ENCODE measurements at places on chromosomes 6 and 20.
A peak's percentile ranks its signal among the peaks of the same experiment; 100 is the strongest.

GRCh38 chr20:1206366-1207148 lies 3.3 kb downstream of the C20orf202 start:
- DNase-seq: no peak

DNA sequence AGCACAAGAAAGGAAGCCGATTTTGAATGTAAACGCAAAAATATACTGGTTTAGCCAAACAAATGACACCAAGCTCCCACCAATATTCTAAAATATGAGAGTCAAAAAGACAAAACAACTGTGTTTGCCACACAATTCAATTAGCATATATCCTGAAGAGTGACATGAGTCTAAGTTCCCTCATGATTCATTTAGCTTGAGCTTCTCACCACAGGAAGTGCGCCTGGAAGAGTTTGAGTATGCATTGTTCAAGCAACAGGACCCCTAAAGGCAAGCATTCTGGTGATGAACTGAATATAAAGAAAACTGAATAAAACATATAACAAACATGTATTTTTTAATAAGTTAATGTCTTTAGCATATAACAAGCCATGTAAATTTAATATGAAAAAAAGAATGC lies 115.2 kb upstream of the RUNX2 start:
- no peak for DNase-seq

- DNase-seq: no peak
Measured at GRCh38 chr6:121055572-121056163, 278.6 kb downstream of the TBC1D32 start.

DNA sequence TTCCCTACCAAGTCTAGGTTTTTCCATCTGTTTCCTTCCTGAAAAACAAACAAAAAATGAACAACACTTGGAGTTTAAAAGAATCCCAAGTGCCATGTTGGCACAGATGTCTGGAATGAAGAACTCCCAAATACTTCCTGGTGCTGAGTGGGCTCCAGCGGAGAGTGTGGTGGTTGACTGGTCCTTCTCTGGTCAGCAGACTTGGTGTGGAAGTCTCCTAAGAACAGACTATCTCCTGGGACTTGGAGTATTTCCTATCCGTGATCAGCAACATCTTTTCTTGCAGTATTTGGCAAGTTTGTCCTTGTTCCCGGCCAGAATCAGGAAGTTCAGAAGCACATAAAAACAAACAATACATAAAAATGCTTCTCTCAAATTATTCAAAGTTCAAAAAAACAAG lies 154.1 kb downstream of the MTFR2 start:
- DNase-seq: no peak

DNA sequence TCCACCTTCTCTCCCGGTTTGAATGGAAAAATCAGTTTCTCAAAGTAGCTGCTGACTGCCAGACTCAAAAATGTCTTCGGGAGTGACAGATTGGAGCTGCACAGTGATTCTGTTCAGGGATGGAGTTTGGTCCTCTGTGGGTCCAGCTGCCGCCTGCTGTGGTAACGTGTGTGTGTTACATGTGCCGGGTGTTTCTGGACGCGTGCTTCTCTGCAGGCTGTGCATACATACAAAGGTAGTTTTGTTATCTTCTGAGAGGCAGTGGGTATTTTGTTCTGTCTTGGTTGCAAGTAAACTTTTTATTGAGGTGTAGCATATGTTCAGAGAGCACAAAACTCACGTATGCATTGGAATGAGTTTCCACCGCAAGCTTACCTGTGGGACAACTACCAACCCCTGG lies 41.3 kb upstream of the NAA20 start:
- DNase-seq: no peak

DNA sequence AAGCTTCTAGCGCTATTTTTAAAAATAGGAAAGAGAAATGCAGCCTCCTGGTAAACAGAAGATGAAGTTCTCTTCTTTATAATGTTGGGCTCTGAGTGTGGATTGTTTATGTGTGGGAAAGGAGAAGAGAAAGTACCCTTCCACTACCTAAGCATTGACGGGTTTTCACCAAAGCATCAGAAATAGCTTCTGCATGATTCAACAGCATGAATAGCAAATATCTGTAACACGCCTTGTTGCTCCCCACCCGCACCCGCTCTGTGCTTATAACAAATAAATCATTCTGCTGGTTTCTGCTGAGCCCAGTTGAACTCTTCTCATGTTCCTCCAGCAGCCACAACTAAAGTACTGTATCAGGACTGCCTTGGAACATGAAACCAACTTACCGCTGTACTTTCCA lies 20.7 kb downstream of the TXLNB start:
- DNase-seq: peak; percentile 50

DNA sequence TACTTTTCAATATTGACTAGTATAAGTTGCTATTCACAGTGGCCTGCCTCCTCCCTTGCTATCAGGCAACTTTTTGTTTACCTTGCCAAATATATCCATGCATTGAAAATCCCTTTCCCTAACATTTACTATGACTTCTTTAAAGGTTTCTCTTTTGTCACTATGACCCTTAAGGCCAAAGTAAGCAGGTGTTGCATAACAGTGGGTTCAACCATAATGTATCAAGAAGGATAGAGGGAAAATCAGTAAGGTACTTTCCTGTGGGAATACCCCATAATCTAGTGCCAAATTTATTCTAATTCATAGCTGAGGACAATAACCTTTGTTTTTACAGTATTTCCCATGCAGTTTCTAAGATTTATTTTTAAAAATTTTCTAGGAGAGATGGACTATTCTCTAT lies 527.6 kb downstream of the CDKAL1 start:
- no peak for DNase-seq

- no peak for DNase-seq
Measured at GRCh38 chr20:38872491-38873049, 53.6 kb upstream of the FAM83D start.

DNA sequence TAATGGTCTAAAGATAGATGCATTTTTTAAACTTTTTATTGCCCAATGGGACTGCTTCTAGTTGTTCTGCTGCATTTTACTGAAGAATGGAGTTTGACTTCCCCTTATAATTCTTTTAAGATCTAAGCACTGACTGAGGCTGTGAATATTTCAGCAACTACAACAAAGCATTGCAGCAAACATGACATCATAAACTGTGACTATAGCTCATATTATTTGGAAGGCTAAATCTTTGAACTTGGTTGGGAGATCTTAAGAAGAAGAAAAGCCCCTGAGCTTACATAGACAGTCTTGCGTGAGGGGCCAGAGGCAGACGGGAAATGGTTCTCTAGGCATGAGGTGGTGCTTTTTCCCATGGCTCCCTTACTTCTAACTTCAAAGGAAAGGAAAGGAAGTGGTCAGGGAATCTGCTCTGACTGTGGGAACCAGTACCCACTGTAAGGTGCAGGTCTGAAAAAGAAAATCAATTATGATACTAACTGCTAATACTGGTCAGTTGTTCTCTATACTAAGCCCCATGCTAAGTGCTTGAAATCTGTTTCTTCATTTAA lies 14.8 kb downstream of the HEY2 start:
- DNase-seq: no peak

DNA sequence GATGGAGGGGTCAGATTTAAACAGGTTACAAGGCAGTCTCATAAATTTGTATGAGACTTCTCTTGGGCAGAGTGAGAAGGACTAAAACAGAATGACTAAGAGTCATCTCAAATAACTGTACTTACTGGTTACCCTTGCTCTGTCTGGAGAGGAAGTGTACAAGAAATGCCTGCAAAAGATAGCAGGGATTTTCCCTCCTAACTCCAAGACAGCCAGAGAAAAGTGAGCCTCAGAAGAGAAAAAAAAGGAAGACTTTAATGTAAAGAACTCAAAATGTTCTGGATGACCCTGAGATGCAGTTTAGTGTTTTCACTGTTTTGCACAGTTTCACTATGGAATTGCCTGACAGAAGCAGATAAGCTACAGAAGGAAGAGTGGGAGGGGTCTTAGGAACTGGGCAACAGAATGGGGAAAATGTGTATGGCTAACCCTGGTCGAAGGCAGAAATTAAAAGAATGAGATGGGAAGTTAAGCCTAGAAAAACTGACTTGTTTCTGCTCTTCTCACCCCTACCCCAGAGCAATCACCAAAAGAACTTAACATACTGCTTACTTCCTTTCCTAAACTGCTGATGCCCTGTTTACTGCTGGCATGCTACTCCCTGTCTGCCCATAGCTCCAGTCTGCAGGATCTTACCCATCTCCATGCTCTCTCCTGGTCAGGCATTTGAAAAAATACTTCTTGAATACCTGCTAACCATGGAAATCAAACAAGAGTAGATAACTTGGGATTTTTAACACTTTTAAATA lies 98.1 kb upstream of the MARCKS start:
- no peak for DNase-seq

- no peak for DNase-seq
Measured at GRCh38 chr6:104959026-104959858, 2.3 kb downstream of the LIN28B start.

DNA sequence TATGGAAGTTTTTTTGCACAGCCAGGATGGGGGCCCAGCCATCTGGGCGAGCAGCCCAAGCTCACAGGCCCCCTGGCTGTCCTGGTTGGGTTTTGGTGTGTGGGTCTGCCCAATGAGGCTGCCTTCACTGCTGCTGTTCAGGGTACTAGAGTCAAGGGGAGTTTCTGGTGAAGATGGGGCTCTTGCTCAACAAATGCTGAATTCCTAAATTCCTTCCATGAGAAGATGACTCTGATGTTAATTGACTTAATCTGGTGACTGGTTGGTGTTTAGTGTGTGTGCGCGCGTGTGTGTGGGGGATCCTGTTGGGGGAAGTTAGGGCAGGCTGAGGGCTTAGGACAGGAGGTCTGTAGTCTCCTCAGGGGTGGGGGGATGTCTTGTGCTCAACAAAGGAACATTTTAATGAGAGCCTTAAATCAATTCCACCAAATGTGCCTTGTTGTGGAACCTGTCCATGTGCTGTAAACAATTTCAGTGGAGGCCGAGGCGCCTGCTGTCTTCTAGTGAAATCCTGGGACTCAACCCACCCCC lies 1.9 kb downstream of the PTK7 start:
- DNase-seq: no peak

- no peak for DNase-seq
Measured at GRCh38 chr6:40779409-40779808, 192.2 kb upstream of the LRFN2 start.

DNA sequence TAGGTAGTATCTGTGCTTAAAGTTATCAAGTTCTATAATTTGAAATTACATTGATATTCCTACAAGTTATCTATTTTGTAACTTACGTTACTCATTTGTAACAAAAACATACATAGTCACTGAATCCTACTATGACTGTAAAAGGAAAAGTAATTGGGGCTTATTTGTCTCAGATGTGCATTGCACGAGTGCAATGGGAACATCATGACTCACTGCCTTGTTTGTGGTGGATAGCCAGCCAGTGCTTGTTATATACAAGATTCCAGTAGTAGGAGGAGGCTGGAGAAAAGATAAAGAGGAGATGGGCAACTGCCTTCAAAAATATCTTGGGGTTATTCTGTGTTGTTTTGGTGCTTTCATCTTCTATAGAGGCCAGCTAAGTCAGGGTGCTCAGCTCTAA lies 164.1 kb downstream of the RNF144B start:
- DNase-seq: no peak

GRCh38 chr6:27216874-27217273 lies 30.6 kb upstream of the PRSS16 start:
- DNase-seq: no peak

GRCh38 chr6:45310118-45310788 lies 17.9 kb upstream of the RUNX2 start:
- DNase-seq: no peak

GRCh38 chr20:62668441-62669027 lies 26.2 kb downstream of the SLCO4A1 start:
- no peak for DNase-seq

DNA sequence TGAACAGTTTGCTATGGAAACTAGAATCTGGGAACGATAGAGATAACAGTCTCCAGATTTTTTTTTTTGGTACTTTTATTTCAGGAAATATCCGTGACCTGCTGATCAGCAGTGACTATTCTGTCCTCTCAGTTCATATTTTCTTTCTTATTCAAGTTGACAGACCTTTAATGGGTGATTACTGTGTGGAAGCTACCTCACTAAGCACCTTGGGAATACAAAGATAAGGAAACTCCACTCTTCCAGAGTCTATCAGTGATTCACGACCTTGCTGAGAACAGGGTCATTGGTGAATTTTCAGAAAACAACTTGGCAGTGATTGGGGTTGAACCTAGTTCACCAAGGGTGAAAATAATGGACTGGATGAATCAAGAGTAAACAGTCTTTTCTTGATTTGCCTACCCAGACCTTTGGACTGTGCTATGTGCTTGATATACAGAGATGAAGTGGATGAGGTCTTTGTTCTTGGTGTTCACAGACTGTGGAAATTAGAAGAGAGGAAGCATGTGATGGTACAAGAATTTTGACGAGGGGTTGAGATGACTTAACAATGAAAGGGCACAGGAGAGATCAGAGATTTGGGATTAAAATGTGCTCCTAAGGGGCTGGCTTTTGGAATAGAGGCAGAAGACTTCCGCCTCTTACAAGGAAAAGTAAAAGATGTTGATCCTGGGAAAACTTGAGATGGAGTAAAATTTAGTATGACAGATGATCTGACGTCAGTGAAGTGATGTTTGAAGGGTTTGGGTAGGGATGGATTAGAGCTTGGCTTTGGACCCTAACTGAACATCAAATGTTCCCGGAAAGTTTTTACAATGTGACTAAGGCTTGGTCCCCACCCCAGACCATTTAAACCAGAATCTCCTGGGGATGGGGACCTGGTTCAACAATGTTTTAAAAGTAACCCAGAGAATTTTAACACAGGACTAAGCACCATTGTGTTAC lies 1.2 kb downstream of the KAT14 start:
- DNase-seq: no peak

- DNase-seq: no peak
Measured at GRCh38 chr6:134295953-134296553, 21.9 kb downstream of the SGK1 start.

- DNase-seq: peak; percentile 67
Measured at GRCh38 chr6:109458774-109459531, 3.4 kb upstream of the MICAL1 start.

GRCh38 chr6:83215131-83216047 lies 22.2 kb downstream of the RWDD2A start:
- peak; percentile 40 for DNase-seq

DNA sequence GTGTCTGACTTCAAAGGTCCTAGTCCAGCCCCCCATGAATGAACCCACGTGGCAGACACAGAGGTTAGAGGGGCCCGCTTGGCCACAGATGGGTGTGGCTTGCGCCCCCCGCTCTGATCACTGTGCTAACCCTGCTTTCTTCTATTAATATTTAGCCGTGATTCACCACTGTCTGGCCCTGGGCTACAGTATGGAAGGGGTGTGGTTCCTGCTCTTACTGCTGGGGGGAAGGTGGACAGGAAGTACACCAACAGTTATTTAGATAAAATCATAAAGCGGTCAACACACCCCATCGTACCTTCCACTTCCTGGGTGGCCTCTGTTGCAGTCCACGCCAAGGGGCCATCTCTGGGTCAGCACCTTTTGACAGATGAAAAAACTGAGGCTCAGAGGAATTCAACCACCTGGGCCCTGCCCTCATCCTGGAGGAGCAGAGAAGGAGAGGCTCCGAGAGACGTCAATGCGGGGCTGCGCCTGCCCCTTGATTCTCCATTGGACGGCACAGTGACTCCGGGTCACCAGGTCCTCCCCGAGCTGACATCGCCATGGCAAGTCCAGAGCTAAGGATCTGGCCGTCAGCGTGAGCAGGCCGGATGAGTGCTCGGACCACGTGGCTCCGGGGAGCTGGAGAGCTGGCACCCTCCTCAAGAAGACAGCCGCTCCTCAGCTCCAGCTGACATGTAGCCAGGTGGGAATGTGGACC lies 206.3 kb downstream of the PREX1 start:
- DNase-seq: no peak

All from stimulated activated naive B cell treated with anti-CD40 and anti-IgM and Interleukin-4, amounts not matched to agents 10 μg/mL and 1 μg/mL and 100 μg/mL, for 72 hours (primary cell).